Amygdala (tissue), 56 donors: ENCODE measurements at places on chromosomes 4 and X.

DNA sequence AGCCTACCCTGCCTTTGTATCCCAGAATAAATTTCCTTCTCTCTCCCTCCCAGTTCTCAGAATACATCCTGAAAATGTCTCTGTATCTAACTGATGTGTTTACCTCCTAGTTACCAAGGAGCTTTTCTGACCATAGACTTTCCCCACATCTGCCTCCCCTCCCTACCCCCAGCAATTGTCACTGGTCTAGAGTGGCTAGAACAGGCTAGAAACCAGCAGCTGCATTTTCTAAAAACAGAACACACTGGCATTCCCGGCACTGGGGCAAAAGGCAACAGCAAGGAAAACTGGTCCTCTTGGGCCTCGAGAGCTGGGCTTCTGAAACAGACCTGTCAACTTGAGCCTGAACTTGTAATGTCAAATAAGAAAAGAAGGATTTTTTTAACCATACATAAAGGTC is 16.4 kb downstream of the TASL start:
- DNase-seq: no peak

GRCh38 chrX:18297251-18297650 is 57.2 kb downstream of the SCML2 start:
- DNase-seq: no peak

DNA sequence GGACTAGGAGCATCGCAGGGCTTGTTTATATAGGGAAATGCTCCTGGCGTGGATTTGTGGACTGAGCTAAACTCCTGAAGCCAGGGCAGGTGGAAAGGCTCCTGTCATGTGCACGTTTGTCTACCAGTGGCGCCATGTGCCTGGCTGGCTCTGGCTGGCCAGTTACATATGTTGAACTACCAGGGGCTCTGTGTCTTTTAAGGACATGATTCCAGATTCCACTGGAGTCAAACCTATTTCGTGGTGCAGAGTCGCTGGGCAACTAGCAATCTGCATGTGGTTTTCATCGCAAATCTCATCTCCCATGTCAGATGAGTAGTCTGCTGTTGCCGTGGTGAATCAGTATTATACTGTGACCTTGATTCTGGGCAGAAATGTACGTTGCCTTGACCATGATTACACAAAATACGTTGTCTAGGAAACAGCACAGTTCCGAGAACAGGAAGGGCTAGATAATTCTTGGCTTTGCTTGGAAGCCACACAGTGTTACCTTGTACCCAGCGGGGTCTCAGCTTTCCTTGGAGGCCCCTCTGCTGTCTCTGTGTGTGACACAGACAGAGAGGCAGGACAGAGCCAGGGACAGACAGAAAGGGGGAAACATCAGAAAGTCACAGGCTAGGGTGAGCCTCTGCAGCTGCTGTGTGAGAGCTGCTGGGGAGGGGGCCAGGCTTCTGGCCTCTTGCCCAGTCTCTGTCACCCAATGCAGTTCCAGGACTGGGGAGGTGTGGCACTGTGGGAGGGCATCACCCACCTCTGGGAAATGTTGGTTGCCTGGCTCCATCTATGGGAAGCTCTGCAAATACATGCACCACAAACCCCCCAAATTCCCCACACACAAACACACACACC is 19.2 kb downstream of the PNMA6E start:
- DNase-seq: peak; percentile 22

DNA sequence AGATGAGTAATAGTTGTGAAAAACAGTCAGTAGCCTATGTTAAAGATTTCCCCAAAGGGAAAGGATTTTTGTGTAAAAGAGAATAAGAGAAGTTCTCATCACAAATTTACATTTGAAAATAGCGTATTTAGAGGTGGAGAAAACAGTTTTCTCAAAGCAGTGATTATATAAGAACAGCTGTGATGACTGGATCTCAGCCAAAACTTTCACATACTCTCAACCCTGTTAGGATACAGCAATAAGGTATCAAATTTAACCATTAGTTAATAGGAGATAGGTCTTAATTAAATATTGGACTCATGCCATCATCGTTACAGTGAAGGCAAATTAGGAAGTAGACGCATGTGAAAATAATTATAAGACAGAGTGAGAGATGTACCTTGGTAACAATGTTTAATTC is 622.7 kb downstream of the PCDH18 start:
- no peak for DNase-seq

DNA sequence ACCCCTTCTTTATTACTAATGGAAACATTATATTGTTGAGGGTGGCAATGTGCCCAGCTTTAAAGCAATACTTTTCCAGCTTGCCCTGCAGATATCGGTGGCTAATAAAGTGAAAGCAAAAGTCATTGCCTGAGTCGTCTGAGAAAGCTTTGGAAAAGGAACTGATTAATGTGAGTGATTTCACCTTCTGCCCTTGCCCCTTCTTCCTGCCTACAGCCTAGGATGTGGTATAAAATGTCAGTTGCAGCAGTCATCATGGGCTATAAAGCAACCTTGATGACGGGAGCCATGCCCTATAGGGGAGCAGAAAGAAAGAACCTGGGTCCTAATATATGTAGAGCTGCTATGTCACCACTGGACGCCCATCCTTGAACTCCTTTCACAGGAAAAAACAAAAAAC is 132.4 kb upstream of the USP9X start:
- DNase-seq: no peak

GRCh38 chr4:182975806-182976205 is 58.6 kb upstream of the DCTD start:
- DNase-seq: no peak

DNA sequence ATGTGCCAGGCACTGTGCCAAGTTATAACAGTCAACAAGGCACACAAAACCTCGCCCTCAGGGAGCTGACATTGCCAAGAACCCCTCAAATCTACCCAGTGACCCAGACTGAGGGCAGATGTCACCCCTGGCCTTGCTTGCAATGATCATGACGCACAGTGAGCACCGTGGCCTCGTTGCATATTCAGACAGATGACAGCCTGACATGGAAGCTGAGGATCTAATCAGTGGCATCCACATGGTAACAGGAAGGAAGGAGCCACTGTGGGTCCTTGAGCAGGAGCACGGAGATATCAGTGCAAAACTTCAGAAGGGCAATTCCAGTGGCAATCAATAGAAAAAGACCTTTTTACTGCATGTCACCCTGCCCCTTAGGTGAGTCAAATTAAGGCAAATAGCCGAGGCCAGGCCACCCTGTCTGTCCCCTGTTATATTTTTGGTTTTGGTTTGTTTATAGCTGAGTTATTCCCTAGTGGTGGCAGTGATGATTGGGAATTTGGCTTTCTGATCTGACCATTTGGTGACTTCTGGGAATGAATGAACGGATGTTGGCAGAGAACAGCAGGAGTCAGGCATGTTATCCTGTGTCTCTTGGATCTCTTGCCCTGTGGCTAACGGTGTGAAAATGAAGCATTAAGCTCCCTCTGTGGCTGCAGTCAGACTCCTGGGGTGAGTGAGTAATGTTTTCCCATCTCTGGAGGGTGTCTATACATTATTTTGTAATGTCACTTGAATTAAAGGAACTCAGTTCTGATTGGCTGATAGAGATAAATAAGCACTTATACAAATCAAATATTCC is 20.4 kb downstream of the WDR13 start:
- no peak for DNase-seq

DNA sequence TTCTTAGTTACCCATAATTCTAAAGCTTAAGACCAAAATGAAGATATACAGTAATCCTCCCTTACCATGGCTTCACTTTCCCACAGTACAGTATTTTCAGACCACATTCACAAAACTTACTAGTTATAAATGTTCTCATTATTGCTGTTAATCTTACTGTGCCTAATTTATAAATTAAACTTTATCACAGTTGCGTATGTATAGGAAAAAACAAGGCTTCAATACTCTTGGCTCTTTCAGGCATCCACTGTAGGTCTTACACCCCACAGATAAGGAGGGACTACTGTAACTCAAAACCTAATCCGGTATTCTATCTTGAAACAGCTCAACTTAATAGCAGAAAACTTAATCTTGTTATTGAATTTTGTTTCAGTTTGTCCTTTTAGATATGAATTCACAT is 3.6 kb downstream of the HMGB2 start:
- DNase-seq: no peak

DNA sequence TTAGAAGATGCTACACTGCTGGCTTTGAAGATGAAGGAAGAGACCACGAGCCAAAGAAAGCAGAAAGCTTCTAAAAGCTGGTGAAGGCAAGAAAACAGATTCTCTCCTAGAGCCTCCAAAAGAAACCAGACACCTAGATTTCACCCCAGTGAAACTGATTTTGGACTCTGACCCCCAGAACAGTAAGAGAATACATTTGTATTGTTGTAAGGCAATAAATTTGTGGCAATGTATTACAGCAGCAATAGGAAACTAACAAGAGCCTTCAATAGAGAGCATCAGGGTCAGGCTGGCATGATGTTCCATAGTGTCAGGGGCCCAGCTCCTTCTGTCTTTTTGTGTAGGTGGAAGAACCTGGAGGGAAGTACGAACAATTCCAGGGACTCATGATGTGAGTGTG is 6.0 kb upstream of the TEC start:
- DNase-seq: no peak

DNA sequence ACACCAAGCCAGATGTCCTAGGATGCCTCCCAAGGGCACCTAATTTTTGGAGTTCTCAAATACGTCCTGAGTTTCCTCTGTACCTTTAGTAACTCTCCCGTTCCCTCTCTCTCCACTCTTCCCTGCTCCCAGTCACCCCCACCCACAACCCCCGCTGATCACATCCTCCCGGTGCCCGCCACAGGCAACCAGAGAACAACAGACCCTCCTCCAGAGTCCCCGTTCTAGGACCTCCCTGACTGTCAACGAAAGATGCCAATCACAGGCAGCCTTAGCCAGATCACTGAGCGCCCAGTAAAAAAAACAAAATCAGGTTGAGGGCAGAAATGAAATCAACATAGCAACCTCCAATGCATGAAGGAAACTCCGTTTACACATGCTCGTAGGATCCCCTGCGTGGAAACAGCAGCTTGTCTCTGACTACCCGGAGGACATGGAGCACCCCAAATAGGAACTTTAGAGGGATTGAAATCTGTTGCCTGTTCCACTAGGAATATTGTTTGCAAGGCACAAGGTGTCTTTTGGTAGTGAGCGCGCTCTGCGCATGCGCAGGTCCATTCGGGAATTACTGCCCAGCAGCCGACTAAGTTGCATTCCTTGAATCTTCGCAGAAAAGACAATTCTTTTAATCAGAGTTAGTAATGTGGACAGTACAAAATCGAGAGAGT is at the start of gene GABRB1:
GABRB1 (plus strand) TSS at position 557 of the 668 bp plus-strand sequence.
- peak; percentile 80 for DNase-seq

DNA sequence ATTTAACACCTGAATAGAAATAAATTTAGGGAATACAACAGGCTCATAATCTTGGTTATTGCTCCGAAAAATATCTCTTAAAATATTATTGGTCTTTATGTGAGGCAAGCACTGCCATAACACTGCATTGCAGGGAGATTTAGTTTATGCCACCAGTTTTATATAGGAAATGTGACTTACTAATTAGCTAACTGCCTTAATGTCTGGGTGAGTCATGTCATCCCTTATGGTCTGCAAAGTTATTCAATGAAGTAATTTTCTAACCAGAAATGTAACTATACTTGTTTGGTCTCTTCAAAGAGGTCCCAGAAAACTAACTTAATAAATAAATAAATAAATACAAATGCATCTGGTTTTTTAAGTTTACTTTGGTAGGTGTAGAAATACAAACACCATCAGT is 597.2 kb downstream of the GALNTL6 start:
- DNase-seq: no peak

DNA sequence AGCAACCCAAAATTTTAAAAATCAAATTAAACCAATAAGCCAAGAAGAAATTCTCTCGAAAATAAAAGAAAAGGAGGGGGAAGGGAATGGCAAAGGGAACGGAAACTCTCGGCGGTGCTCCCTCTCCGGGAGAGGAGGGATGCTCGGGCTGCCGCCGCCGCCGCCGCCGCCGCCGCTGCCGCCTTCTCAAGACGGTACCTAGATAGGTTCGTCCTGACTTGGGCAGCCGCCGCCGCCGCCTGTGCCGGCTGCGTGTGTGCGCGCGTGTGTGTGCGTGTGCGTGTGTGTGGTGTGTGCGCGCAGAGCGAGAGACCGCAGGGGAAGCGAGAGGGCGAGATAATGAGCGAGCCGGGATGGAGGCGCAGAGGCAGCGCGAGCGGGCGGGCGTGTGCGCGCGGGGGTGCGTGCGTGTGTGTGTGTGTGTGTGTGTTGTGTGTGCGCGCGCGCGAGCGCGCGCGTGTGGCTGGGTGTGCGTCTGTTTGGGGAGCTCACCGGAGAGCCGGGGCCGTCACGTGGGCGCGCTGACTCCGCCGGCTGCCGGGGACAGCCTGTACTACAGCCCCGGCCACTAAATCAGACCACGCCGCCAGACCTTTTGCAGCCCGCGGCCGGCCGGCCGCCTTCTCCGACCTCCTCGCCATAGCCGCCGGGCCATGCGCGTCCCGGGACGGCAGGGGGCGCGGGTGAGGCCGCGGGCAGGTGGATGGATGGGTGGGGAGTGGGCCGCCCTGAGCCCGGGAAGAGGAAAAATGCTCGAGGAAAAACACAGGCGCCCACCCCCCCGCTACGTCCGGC is 111.6 kb downstream of the DHX15 start:
- peak; percentile 66 for DNase-seq

- DNase-seq: no peak
These were observed 12.3 kb upstream of the PPM1K start for GRCh38 chr4:88296413-88297211.

GRCh38 chr4:67573193-67573592 is 14.7 kb downstream of the STAP1 start:
- no peak for DNase-seq

DNA sequence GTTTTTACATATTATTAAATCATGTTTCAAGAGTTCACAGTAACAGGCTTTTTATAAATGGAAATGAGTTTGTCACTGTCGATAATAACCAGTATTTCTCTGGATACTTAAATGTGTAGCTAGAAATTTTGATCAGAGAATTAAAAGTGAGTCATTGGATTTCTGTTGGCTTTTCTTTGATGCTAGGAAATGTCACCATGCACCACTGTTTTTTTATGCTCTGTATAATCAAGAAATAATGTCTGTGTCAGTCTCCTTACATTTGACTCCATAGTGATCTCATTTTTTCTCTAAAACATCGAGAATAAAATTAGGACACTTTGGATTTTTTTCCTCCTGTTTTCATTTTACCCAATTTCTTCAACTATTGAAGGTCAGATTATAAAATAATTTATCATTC is 234.2 kb downstream of the RAPGEF2 start:
- no peak for DNase-seq

DNA sequence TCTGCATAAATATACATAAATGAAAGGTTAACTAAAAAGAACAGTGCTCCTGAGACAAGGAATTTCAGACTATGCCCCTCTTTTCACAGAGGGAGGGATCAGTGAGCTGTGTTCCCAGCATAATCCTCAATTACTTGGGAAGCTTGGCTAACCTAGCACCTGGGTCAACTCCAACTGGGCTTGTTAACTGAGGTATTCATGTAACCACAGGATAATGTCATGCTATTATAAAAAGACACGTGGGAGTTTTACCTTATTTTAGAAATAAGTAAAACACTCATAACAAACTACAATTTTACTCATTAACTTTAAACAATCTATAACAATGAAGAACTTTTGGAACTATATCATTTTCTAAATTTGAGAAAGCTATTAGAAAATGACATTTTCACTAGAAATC is 48.6 kb downstream of the RPGR start:
- DNase-seq: no peak

GRCh38 chr4:51942108-51942832 is 77.9 kb downstream of the LRRC66 start:
- no peak for DNase-seq
